Activated T-helper 2 cell treated with anti-CD3 and anti-CD28 coated beads, Interferon-gamma antibody, Interleukin-2, Interleukin-4, amounts not matched to agents 10 μg/mL and 5 μg/mL and 100 μg/mL, durations not matched to agents 14 hours and 24 hours and 36 hours (primary cell): ENCODE measurements at places on chromosomes 6 and 20.

DNA sequence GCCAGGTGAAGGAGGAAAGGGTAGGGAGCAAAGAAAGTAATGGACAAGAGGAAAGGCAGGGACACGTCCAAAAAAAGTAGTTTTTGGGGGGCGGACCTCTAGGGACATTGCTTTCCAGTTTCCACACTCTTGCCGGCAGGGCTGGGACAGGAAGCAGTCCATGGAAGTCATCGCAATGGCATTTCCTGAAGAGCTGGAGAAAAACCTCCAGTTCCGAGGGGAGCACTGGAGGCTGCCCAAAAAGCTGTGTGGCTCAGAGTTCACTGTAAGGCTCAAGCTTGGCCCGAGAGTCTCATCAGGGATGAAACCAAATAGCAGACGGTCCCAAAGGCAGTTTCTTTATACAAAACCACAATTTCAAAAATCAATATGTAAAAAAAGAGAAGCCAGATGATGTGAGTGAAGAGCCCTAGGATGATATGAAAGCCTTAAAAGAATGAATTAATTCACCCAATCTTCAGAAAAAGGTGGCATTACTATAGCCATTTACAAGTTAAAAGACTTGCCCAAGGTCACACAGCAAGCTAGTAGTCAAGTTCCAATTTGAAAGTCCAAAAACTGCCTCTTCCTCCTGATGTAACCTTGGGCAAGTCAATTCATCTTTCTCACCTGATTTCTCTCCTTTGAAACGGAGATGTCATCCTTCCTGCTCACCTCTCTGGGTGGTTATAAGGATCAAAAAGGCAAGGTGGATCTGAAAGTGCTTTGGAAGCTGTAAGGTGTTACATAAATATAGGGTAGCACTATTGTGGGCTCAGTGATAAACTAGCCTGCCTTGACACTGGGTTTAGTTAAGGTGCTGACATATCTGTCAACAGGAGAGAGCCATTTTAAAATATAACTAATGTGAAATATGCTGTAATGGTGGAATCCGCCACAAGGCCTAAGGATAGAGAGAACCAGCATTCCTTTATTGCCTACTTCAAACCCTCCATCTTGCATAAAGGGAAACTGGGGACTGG, 9.1 kb downstream of the BCL2L1 start:
- peak overlapping the region; percentile 97 for H3K4me3 ChIP-seq
- peak overlapping the region; percentile 82 for H3K27ac ChIP-seq
- peaks cover 78% of the 10 kb centered on the region for H3K4me1 ChIP-seq
- H3K36me3 ChIP-seq: peaks cover 96% of the 10 kb centered on the region
- H3K27me3 ChIP-seq: no peaks in the 10 kb centered on the region

DNA sequence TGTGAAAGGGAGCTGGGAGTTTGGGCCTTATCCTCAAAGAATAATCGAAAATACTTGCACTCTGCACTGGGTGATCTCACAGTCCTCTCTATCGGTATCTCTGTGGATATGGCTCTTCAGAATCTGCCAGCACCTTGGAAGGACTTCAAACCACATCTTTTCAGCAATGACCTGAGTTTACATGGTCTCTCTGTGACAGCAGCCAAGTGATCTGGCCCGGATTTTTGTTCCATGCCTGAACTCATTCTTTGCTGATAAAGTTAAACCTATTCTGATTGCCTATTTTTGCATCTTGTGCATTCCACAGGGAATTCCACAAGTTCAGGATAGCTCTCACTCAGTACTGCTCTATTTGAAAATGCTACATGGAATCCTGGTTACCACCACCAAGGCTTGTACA, 98.9 kb downstream of the HDGFL1 start:
- H3K4me1 ChIP-seq: no peaks in the 10 kb centered on the region
- no peaks in the 10 kb centered on the region for H3K27me3 ChIP-seq
- no peak for DNase-seq
- H3K36me3 ChIP-seq: no peaks in the 10 kb centered on the region

GRCh38 chr6:17886891-17887290, 100.5 kb downstream of the KIF13A start:
- H3K27ac ChIP-seq: no peak overlapping the region
- DNase-seq: no peak
- no peak overlapping the region for H3K4me3 ChIP-seq
- peaks cover 12% of the 10 kb centered on the region for H3K4me1 ChIP-seq
- peaks cover 37% of the 10 kb centered on the region for H3K27me3 ChIP-seq

GRCh38 chr6:150289454-150290071, 79.2 kb upstream of the IYD start:
- H3K36me3 ChIP-seq: no peaks in the 10 kb centered on the region
- no peaks in the 10 kb centered on the region for H3K4me1 ChIP-seq
- no peak overlapping the region for H3K27ac ChIP-seq
- H3K4me3 ChIP-seq: no peak overlapping the region
- DNase-seq: no peak

DNA sequence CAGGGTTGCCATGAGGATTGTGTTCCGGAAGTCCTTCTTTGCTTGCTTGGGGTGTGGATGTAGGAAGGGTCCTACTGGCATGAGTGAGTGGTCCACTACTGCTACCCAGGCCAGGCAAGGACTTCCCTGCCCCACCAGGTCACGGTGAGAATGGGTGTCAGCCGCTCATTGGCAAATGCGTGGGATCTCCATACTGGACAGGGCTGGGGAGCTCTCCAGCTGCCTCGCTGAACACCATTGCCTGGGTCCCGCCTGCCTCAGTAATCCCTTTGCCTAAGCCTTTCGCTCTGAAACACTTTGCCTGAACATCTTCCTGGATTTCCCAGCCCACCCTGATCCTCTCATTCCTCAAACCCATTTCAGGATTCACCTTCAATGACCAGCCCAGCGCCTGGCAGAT, 59.5 kb downstream of the CTCFL start:
- no peaks in the 10 kb centered on the region for H3K4me1 ChIP-seq
- H3K27me3 ChIP-seq: peaks cover 2% of the 10 kb centered on the region
- DNase-seq: no peak
- H3K36me3 ChIP-seq: no peaks in the 10 kb centered on the region
- H3K4me3 ChIP-seq: no peak overlapping the region

GRCh38 chr20:47334022-47334551, 22.4 kb downstream of the ZMYND8 start:
- H3K4me3 ChIP-seq: peak overlapping the region; percentile 1
- peak overlapping the region; percentile 54 for H3K27ac ChIP-seq
- DNase-seq: no peak
- peaks cover 43% of the 10 kb centered on the region for H3K36me3 ChIP-seq

GRCh38 chr6:114218437-114219340, 124.1 kb downstream of the HS3ST5 start:
- no peak overlapping the region for H3K4me3 ChIP-seq
- no peaks in the 10 kb centered on the region for H3K4me1 ChIP-seq
- no peaks in the 10 kb centered on the region for H3K36me3 ChIP-seq
- H3K27me3 ChIP-seq: no peaks in the 10 kb centered on the region

GRCh38 chr20:42082611-42083010, 464.4 kb upstream of the CHD6 start:
- no peaks in the 10 kb centered on the region for H3K36me3 ChIP-seq
- no peak for DNase-seq
- H3K27ac ChIP-seq: no peak overlapping the region
- H3K4me1 ChIP-seq: no peaks in the 10 kb centered on the region
- H3K4me3 ChIP-seq: no peak overlapping the region

GRCh38 chr6:48664826-48665225, 553.8 kb upstream of the PTCHD4 start:
- no peaks in the 10 kb centered on the region for H3K4me1 ChIP-seq
- H3K27ac ChIP-seq: no peak overlapping the region
- no peaks in the 10 kb centered on the region for H3K36me3 ChIP-seq
- no peak overlapping the region for H3K4me3 ChIP-seq

DNA sequence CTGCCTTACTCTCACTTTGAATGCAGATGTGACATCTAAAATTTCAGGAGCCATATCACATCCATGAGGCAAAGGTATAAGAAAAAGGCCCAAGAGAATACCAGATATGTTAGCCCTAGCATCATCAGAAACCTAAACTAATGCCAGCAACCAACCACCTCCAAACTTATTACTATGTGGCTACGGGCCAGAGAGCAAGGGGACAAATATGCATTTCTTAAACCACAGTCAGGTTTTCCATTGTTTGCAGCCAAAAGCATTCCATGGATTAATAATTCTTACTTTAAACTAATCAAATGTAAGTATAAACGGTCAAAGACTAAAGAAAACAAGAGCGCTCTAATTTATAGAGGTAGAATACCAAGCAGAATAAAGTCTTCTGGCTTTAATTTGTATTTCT, 84.7 kb downstream of the TASP1 start:
- H3K27me3 ChIP-seq: no peaks in the 10 kb centered on the region
- no peak for DNase-seq
- H3K4me3 ChIP-seq: no peak overlapping the region
- peaks cover 1% of the 10 kb centered on the region for H3K4me1 ChIP-seq
- H3K36me3 ChIP-seq: peaks cover 9% of the 10 kb centered on the region

DNA sequence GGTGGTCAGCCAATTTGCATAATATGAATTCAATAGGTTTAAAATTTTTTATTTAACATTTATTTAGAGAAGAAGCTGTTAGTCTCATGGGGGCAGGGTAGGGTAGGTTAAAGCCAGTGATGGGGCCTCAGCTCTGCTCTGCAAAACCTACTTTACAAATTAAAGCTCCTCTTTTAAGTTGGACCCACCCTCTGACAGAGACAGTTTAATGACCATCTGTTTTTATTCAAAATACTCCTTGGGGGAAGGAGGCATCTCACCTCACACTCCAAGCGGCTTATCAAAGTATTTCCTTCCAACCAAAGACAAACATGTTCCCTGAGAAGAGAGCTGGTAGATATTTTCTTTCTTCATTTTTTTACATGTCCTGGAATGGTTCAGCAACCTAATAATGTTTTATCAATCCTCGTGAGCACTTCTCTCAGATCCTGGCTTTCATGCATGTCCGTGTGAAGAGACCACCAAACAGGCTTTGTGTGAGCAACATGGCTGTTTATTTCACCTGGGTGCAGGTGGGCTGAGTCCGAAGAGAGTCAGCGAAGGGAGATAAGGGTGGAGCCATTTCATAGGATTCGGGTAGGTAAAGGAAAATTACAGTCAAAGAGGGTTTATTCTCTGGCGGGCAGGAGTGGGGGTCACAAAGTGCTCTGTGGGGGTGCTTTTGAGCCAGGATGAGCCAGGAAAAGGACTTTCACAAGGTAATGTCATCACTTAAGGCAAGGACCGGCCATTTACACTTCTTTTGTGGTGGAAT, 184.7 kb downstream of the GJA1 start:
- no peak overlapping the region for H3K27ac ChIP-seq
- H3K36me3 ChIP-seq: no peaks in the 10 kb centered on the region
- no peak for DNase-seq
- no peaks in the 10 kb centered on the region for H3K27me3 ChIP-seq
- H3K4me1 ChIP-seq: peaks cover 1% of the 10 kb centered on the region

- no peak overlapping the region for H3K4me3 ChIP-seq
- no peaks in the 10 kb centered on the region for H3K27me3 ChIP-seq
- H3K4me1 ChIP-seq: no peaks in the 10 kb centered on the region
These were observed 46.9 kb downstream of the GINS1 start for GRCh38 chr20:25454153-25454900.

DNA sequence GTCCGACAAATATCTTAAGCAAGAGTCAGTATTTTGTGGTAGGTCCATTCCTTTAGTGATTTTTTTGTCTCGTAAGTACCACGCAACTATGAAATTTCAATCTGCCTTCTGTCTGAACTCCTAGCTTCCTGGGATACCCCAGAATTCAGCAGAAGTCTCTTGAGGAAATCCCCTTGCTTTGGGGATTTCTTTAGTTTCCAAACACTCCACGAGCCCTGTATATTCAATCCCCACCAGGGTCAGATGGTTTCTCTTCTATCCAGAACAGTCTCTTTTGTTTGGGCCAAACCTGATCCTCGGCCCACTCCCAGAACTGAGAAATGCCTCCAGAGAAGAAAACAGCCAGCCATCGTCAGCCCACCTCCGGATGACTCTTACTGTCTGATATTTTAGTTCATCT, 113.0 kb downstream of the CHD6 start:
- H3K4me3 ChIP-seq: no peak overlapping the region
- DNase-seq: no peak
- no peaks in the 10 kb centered on the region for H3K27me3 ChIP-seq
- no peak overlapping the region for H3K27ac ChIP-seq
- H3K36me3 ChIP-seq: peaks cover 19% of the 10 kb centered on the region
- peaks cover 10% of the 10 kb centered on the region for H3K4me1 ChIP-seq

DNA sequence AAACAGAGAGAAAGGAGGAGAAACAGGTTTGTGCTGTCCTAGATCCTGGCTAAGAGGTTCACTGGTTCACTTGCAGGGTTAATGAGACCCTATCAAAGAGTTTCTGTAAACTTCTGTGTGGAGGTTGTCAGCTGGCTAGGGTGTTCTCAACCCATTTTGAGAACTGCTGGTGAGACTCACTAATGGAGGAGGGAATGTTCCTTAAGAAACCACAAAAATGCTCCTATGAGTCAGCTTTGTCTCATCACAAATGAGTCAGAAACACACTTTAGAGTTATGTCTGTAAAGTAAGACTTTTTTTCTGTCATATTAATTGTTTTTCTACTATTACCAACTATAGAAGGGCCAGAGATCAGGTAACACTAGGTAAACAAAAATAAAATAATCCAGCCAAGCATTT, 884.4 kb downstream of the PHF3 start:
- H3K27me3 ChIP-seq: no peaks in the 10 kb centered on the region
- no peak overlapping the region for H3K4me3 ChIP-seq
- no peaks in the 10 kb centered on the region for H3K36me3 ChIP-seq
- no peak for DNase-seq
- H3K27ac ChIP-seq: no peak overlapping the region
- H3K4me1 ChIP-seq: no peaks in the 10 kb centered on the region

DNA sequence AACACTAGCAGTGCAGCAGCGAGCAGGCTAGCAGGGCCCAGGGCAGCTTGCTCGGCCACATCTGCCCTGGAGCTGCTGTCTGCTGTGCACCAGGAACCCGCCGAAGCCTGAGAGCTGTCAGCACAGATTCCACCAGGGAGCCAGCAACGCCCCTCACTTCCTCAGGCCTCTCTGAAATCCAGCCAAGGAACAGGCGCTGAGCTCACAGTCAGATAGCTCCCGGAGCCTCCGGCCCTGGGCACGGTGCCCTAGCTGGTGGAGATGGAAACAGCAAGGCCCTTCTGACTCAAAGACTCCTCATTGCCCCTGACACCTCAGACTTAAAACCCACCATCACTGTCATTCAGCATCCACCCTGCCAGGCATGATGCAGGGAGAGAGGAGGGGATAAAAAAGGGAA, 839.4 kb downstream of the MAFB start:
- no peaks in the 10 kb centered on the region for H3K36me3 ChIP-seq
- H3K4me1 ChIP-seq: no peaks in the 10 kb centered on the region
- DNase-seq: no peak
- no peak overlapping the region for H3K27ac ChIP-seq

DNA sequence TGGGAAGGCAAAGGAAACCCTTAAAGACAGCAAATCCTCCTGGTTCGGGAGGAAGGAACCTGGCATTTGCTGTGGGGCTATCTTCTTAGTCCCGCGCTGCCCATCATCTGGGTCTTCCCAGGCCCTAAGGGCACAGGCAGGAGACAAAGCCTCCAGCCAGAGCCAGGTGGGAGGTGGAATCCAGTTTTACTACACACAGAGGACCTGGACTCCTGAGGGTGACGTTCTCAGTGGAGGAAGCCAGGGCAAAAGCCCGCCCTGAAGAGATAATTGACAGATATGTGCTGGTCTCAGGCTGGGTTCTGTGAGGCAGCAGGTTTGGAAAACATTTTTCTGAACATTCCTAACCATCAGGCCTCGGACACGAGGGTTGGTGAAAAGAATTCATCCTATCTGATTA, 88.4 kb upstream of the AGPAT4 start:
- no peaks in the 10 kb centered on the region for H3K4me1 ChIP-seq
- no peaks in the 10 kb centered on the region for H3K36me3 ChIP-seq
- H3K27me3 ChIP-seq: no peaks in the 10 kb centered on the region
- no peak overlapping the region for H3K27ac ChIP-seq
- DNase-seq: no peak
